GM12891 (cell line): ENCODE measurements at places on chromosomes 4 and X.

DNA sequence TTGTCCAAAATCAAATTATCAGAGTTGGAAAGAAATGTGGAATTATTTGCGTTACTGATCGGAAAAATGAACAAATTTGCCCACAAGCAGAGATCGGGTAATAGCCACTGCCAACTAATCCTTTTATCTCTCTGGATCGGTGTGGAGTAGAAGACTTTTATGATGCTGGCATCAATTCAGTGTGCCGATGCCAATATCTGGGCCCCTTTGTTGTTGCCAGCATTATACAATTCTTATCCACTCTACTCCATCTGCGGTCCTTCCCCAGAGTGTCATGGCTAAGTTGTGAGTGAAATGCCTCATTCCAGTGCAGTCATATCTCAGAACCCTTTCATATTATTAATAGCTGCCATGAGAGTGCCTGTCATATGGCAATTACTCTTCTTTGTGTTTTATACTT, 660.2 kb downstream of the ADGRL3 start:
- no peak for DNase-seq

GRCh38 chr4:153542131-153542530, 76.0 kb downstream of the TMEM131L start:
- no peak for DNase-seq

DNA sequence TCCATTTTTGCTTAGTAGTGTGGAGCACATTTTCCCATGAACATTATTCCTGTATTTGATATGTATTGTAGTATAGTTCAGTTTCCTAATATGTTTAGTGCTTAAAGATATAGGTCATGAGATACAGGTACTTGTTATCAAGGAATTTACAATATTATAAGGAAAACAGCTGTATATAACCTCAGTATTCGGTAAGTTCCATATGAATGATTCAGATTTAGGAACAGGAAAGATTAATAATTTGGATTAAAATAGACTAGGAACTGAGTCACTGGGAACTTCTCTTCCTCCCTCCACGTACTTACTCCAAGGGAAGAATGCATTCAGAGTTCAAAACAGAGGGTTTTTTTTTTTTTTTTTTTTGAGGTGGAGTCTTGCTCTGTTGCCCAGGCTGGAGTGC, 20.0 kb downstream of the DIAPH2 start:
- no peak for DNase-seq

GRCh38 chr4:73603271-73603710, 16.9 kb downstream of the RASSF6 start:
- no peak for DNase-seq

DNA sequence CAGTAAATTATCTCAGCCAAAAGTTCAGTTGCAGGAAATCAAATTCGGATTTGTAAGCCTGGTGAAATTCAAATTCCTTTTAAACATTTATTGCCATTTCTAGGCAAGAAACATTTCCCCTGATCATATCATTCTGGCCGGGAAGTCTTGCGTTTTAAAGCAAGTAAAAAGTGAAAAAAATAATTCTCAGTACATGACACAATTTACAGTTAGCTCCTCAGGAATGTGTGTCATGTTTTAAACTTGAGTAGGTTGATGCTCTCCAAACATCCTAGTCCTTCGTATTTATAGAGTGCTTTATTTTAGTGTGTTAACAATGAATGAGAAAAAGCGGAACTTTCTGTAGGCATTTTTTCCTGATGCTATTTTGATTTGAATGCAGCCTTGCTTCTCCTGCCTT, 158.3 kb upstream of the SCML1 start:
- DNase-seq: no peak

GRCh38 chr4:39846120-39846519, 131.6 kb downstream of the PDS5A start:
- no peak for DNase-seq

DNA sequence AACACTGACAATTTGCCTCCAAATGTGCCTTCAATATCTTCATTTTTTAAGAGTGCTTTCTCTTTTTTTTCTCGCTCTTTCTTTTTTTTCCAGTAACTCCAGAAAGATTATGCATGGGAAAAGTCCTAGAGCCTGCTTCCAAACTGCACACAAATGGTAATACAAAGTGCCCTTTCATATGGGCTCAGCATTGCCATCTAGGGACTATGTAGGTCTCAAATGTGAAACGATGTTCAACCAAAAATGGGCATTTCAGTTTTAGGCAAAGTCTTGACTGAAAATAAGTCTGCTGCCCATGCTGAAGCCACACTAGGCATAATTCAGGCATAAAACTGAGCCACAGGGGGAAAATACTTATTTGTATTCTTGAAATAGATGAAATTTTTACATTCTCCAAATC, 65.6 kb downstream of the SYNPO2 start:
- no peak for DNase-seq

DNA sequence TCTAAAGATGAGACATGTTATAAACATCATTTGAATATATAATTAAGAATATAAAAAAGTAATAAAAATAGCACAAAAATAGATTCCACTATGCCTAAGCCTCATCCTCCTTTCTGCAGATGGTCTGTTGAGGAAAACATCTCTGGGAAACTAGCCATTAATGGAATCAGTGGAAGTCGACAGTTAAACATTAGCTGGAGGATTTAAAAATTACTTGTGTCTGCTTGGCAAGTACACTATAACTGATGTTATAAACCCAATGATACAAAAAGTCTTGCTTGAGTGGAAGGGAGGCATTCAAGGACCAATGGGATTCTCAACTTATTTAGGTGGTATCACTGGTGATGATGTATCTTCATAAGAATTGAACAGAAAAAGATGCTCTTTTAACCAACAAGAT, 1598.3 kb downstream of the PCDH18 start:
- no peak for DNase-seq

DNA sequence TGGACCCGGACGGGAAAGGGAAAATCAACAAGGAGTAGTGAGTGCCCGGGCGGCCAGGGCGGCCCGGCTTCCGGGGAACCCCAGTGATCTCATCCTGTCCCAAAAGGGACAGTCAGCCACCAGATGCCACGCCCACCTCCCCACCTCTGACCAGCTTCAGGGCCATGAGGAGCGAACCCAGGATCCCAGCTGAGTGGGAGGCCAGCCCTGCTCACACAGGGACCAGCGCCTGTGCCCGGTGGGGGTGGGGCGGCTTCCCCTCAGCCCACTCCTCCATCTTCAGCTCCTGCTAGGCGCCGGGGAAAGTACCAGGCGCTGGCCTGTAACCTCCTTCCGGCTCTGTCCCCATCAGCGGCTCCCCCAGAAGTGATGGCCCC, 6.2 kb downstream of the MYL5 start:
- DNase-seq: no peak

GRCh38 chrX:140318296-140318695, 186.6 kb downstream of the SOX3 start:
- no peak for DNase-seq

DNA sequence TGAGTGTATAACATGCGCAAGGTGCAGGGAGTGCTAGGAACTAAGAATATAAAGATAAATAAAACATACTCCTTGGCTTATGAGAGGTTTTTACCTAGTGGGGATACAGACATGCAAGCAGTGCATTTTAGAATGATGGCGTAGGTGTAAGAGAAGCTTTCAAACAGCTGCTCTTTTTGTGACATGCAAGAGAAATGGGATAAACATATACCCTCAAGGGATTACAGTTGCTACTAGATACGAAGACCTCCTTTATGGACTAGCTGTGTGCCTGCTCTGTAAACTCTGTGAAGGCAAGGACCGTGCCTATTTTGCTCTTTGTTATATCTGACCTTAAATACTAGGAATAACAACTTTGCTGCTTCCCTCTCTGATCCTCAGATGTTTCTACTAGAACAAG, 39.0 kb upstream of the SLITRK4 start:
- no peak for DNase-seq

GRCh38 chr4:113094802-113095201, 45.3 kb downstream of the ANK2 start:
- peak; percentile 3 for DNase-seq

DNA sequence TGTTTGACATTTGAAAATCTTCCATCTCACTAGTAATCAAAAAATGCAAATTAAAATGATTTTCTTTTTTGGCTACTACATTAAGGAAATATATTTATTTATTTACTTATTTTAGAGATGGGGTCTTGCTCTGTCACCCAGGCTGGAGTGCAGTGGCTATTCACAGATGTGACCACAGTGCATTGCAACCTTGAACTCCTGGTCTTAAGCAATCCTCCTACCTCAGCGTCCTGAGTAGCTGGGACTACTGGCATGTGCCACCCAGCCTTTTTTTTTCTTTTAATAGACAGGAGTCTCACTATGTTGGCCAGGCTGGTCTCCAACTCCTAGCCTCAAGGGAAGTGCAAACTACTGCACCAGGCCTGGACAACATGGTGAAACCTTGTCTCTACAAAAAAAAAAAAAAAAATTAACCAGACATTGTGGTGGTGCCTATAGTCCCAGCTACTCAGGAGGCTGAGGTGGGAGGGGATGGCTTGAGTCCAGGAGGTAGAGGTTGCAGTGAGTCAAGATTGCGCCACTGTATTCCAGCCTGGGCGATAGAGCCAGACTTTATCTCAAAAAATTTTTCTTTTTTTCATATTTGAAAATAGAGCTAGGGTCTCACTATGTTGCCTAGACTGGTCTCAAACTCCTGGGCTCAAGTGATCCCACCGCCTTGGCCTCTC, 4.4 kb upstream of the SMIM14 start:
- DNase-seq: no peak
